ENCODE measurements at places on chromosomes 5 and 9.

- no peak for DNase-seq
Observed at GRCh38 chr5:199197-199949, 8.1 kb downstream of the LRRC14B start.

- DNase-seq = no peak
Observed at GRCh38 chr5:171867786-171868185, 82.2 kb downstream of the SMIM23 start.

DNA sequence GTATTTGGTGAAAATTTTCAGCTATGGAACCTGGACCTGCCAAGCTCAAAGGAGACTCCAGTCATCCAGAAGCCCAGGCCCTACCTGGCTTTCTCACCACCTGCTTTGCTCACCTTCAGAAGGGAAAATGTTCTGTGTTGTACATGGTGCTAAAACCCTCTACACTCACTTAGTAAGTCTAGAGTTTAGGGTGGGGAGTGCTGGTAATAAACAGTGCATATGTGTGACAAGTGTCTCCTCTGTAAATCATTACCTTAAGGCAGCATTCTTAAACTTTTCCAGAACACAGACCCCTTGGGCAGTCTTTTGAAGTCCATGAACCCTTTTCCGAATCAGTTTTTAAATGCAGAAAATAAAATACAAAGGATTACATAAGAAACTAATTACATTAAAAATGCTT lies 248.8 kb upstream of the PIK3R1 start:
- no peak for DNase-seq

DNA sequence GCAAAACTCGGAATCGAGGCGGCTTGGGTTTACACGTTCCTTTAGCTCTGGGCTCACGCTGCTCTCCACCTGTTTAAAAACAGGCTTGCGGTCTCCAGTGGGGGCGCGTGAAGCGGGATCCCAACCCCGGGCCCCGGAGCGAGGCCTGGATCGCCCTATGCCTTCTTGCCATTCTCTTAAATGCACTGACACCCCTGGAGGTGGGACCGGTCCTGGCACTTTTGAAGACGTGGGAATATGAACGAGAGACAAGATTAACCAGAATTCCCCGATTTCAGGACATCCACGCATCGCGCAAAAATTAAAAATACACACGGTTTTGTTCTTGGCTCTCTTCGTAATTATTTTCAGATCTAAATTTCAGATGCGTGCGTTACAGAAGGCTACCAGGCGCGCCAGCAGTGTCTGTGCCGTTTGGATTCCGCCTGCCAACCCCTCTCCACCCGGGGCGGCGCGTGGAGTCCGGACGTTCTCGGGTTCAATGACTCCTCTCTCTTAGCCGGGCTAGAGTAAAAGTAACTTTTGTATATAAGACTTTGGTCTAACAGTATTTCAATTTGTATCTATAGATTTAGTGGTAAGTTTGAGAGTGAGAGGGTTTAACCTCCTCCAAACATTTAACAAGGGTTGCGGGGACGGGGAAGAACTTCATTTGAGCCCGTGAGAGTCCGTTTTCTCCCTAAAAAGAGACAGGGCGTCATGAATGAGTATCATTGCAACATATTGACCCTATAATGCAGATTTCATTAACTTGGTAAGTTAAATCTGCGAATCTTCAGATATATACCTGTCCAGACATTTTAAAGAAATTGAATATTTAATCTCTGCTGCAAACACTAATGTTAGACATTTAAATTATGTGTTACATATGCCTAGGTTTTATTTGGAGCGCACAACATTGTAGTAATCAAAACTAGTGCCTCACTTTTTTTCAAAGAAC lies 3.8 kb downstream of the FOXD1 start:
- DNase-seq = no peak

Measured in suppressor macrophage treated with lipopolysaccharide for 1 hour (primary cell).